T1000 (cell line): ENCODE measurements at places on chromosomes 4 and X.
A peak's percentile ranks its signal among the peaks of the same experiment; 100 is the strongest.

GRCh38 chrX:53440621-53441517 is 6.7 kb upstream of the HSD17B10 start:
- DNase-seq, result peak; percentile 47

GRCh38 chr4:143288171-143288570 is 48.5 kb upstream of the GAB1 start:
- no peak for DNase-seq

GRCh38 chrX:153897899-153898298 is 6.6 kb upstream of the AVPR2 start:
- DNase-seq, result no peak

DNA sequence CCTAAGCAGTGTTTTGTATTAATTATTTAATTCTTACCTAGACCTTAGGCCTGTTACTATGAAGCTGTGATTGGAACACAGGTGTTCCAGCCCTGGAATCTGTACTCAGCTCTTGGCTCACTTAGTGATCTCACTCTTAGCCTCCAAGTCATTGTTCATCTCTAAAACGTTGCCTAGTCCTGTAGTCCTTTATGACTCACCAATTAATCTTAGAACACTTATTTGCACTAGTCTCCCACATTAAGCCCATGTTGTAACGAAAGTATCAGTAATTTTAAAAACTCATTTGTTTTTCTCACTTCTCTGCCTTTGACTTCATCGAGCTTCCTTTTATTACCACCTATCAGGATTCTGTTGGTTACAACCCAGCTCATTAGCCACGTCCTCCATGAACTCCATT is 1224.7 kb upstream of the TENM3 start:
- DNase-seq, result no peak

GRCh38 chrX:44992775-44993174 is 119.8 kb downstream of the KDM6A start:
- DNase-seq, result no peak

GRCh38 chr4:159042097-159042605 is 60.7 kb upstream of the RAPGEF2 start:
- no peak for DNase-seq

DNA sequence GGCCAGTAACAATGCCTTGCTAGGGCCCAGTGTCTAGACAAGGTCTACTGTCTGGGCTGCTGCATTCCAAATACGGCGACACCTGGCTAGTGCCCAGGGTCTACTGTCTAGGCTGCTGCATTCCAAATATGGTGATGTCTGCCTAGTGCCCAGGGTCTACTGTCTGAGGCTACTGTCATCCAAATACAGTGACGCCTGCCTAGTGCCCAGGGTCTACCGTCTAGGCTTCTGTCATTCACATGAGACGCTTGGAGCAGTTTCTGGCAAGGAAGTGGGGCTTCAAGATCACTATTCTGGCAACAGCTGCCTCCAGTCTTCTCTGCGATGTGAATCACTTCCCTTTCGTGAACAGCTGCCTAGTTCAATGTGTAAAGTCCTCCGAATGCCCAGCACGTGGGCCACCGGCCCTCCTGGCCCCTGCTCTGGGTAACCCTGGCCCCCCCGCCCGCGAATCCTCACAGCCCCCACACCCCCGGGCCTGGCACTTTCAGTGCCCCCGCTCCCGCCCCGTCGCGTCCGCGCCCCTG is 12.7 kb downstream of the ACOX3 start:
- DNase-seq, result no peak

DNA sequence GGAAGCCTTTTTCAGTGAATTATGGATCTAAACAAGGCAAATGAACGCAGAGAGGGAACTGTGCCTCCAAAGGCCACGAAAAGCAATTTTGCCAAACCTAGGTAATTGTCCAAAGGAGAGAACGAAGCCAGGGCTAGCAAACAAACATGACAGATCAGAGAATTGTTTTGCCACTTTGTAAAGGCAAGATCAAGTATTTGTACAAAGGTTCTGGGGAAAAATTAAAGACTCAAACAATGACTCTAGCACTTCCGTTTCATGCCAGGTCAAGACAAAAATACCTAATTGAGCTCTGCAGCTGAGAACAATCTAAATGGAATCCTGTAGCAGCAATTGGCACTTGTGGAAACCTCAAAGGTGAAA is 8.5 kb downstream of the RBM47 start:
- no peak for DNase-seq

GRCh38 chrX:50805276-50805675 is 8.7 kb downstream of the SHROOM4 start:
- no peak for DNase-seq

DNA sequence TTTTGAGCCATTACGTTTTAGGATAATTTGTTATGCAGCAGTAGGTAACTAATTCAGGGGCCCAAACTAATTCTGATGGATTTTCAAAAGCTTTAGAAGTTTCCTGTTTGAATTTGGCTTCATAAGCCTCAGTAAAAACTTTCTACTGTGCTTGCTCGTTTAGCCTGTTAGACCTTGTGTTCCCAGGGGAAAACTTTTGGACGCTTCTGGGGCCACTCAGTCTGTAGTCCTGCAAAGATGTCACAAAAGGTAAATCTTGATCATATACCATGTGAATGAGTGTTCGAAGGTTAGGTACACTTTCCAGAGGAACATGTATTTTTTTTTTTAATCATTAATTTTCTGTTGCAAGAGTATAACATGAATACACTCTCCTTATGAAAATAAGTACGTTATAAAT is 70.7 kb downstream of the SUPT20HL2 start:
- no peak for DNase-seq

DNA sequence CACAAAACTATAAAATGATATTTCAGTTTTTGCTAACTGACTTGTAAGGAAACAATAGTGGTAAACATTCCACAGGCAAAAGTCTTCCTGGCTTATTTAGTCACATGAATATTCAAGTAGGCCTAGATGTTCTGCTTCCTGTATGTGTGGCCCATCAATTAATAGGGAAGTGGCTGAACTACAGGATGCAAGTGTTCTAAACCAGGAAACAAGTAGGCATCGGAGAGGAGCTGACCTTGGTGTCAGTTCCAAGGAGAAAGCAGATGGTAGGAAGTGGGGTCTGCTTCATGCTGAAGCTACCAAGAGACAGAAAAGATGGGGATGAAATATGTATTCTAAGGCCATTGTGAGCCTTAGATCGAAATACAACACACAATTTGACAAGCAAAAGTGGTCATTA is 149.7 kb downstream of the ANTXR2 start:
- DNase-seq, result no peak

GRCh38 chrX:69813677-69814076 is 197.8 kb downstream of the EDA start:
- no peak for DNase-seq

DNA sequence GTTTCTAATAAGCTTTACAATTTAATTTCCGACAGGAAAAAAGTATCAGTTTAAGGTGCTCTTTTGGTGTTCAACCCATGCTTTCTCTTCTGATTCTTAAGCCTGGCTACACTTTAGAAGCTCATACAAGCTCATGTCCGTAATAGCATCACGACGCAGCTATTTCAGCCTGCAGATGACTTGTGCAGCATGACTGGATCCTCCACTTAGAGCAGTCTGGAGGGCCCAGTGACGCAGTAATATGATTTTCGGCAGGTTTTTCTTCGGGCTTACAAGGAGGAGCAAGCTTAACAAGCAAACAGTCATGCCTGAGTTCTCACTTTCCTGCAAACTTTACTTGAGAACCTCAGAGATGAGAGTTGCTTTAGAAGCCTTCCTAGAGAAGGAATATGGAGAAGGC is 85.3 kb upstream of the MAML3 start:
- DNase-seq, result no peak

GRCh38 chr4:38179690-38180377 is 219.6 kb downstream of the PTTG2 start:
- peak; percentile 73 for DNase-seq

GRCh38 chr4:62407534-62407933 is 1207.4 kb downstream of the ADGRL3 start:
- no peak for DNase-seq

GRCh38 chr4:124105212-124105611 is 607.3 kb downstream of the ANKRD50 start:
- no peak for DNase-seq

DNA sequence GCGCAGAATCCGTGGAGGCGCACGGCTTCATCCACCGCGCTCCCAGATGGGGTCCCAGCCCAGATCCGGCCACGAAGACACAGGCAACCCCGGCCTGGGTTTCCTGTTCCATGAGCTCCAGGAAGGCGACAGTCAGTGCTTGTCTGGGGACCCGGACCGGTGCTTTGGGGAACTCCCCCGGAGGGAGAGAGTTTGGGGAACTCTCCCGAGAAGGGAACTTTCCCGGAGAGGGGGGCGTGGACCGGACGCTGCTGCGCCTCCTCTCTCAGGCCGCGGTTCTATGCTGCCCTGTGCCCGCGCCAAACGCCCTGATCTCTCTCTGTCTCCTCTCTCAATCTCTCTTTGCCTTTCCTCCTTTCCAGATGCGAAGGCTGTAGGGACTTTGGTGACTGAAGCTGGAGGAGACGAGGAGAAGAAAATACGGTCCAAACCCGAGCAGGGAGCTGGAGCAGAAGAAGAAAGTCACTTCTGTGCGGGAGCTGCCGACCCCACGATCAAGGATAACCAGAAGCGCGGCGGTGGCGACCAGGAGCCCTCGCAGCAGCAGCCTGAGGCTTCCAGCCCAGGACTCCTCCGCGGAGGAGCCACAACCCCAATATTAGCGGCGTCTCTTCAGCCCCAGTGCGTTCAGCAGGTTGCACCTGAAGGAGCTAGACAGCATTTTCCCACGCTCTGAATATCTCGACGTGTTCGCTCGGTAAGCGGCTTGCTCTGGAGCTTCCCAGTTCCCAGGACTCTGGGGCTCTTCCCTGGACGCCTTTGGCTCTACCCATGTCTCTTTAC is 47.6 kb upstream of the NKAP start:
- no peak for DNase-seq
